ENCODE measurements at places on chromosomes 2 and 18.

DNA sequence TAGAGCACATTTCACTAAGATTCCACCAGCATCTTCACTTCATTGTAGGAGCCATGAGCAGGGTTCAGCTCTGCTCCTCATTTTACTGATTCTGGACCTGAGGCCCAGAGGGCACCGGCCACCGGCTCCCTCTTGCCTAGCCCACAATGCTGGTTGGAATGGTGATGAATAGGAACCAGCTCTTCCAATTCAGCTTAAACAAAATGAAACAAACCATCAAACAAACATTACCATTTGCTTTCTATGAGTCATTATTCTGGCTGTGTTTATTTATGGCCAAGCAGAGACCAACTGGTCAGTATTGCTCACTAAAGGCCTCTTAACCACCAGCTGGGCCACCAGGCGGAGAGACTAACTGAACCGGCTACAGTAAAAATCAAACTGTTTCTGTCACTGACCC, 176.7 kb downstream of the MTX2 start:
- no peak for DNase-seq

DNA sequence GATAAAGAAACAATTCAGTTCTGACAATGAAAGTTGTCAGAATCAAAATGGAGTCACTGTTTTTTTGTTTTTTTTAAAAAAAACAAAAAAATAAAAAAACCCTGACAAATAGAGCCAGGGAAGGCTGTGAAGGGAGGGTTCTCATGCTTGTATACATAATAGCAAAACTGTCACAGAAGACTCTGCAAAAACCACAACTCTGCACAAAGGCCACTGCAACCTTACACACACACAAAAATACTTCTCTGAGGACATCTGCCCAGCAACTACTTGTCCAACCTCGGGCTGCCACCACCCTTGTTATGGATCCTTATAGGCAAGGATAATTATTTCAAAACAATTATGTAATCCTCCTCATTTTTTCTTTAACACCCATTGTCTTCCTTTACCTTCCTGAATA, 41.9 kb upstream of the C2orf66 start:
- DNase-seq: no peak

GRCh38 chr2:65710779-65711295, 278.4 kb upstream of the SPRED2 start:
- DNase-seq: no peak

DNA sequence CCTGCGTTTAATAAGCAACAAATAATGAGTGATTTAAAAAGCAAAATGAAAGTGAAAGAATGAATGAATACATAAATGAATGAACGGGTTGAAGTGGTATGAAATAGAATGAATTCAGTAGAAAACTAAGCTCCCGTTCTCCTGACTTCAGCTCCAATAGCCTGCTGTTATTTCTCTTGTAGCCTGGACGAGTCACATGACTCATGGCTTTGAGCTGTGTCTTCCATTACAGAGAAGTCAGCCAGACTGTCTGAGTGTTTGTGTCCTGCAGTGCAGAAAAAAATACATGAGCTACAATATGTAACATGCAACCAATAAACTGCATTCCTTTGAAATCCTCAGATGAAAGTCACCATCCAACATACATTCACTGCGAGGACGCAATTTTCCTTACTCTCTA, 21.2 kb downstream of the SCG2 start:
- DNase-seq: no peak

DNA sequence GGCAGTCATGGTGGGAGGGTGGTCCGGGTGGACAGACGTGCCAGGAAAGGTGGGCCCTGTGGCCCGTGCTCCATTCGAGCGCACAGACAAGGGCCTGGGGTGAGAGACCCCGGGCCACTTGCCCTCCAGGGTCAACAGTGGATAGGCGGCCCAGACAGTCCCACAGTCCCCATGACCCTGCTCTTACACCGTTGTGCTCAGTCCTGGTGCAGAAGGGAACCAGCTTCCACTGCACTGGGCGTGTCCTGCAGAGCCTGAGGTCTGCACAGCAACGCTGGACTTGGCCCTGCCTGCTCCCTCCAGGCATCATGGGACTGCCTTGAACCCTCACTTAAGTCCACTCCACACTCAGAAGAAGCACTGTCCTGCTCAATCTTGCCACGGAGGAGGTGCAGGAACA, 52.0 kb downstream of the PXDN start:
- DNase-seq: no peak

GRCh38 chr18:47390410-47391024, 139.1 kb upstream of the SKOR2 start:
- DNase-seq: no peak

- DNase-seq: no peak
Observed at GRCh38 chr2:181235683-181236459, 221.3 kb upstream of the ITGA4 start.

GRCh38 chr2:49988276-49988675, 834.0 kb upstream of the FSHR start:
- no peak for DNase-seq

GRCh38 chr2:198053148-198053547, 248.8 kb downstream of the PLCL1 start:
- DNase-seq: no peak

GRCh38 chr2:148616662-148617061, 27.9 kb upstream of the EPC2 start:
- DNase-seq: no peak

DNA sequence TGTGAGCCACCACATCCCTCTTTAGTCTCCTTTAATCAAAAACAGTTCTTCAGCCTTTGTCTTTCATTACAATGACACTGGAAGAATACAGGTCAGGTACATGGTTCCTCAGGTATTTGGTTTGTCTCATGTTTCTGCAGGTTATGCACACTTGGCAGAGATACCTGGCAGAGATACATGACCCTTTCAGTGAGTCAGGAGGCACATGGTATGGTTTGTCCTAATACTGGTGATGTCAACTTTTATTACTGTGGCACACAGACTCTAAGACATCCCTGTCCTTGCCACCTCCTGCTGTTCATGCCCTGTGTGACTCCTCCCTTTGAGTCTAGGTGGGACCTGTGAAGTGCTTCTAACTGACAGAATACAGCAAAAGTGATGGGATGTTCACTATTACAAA, 58.4 kb downstream of the SPIRE1 start:
- DNase-seq: no peak

GRCh38 chr2:223315813-223316212, 263.8 kb downstream of the KCNE4 start:
- DNase-seq: no peak

- DNase-seq: no peak
Observed at GRCh38 chr18:73942081-73942625, 205.5 kb downstream of the FBXO15 start.

GRCh38 chr2:88179228-88179679, 9.1 kb downstream of the THNSL2 start:
- DNase-seq: no peak

DNA sequence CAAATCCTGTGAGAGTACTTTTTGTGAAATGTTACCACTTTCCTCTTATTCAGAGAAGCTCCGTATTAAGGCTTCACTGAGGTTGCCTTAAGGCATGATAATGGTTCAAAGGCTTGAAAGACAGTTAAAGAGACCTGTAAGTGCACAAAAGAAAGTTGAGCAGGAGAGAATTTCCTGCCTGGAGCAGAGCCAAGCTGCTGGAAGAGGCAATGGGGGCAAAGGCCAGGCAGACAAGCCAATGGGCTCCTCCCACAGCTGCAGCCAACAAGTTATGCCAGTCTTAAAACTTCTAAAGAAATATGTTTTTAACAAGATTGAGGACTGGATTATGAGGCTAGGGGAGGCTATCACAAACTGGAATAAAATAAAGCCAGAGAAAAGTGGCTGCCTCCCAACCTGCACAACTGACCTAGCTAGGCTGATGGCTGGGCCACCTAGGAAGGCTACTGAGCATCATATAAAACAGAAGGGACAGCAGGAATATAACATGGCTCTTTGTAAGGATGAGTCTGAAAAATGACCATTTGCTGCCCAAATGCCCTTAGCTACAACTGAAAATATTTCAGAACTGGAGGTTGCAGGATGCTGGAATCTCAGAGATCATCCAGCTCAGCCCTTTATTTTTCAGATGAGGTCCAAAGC, 2.1 kb downstream of the IL1B start:
- DNase-seq: no peak

- no peak for DNase-seq
Observed at GRCh38 chr2:71683070-71683469, 229.7 kb downstream of the DYSF start.

DNA sequence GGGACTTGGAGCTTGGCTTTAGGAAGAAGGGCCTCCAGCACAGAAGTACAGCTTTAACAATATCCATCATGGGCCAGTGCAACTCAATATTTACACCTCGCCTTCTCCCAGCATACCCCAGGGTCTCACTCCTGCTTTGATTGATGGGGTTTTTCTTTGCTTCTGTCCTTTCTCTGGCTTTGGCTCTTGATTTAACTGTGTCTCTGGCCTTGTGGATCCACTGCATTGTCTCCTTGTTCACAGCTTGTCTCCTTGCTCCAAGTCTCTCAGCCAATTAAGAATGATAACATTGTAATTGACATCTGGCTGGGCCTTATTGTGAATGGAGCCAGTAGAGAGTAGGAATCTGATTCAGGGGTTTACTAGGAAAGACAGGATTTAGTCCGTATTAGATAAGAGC, 1019.5 kb downstream of the TMEM182 start:
- DNase-seq: no peak

DNA sequence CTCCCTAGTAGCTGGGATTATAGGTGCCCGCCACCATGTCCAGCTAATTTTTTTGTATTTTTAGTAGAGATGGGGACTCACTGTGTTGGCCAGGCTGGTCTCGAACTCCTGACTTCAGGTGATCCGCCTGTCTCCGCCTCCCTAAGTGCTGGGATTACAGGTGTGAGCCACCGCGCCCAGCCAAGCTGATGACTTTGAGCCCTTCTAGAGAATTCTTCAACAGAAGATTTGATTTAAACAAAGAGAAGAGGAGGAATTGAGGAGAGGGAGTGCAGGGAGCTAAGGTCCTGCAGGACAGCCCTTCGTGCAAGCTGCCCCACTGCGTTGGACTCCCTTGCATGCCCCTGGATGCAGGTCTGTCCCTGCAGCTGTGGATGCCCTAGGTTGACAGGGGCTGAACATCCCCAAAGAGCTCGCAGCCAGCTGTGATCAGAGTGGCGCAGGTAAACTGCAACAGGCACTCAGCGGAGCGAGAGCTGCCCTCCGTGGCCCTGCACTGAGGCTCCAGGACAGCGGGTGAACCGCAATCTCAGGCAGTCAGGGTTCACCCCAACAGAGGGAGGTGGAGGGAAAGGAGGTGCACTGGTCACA, 13.7 kb downstream of the ADRA2B start:
- no peak for DNase-seq

DNA sequence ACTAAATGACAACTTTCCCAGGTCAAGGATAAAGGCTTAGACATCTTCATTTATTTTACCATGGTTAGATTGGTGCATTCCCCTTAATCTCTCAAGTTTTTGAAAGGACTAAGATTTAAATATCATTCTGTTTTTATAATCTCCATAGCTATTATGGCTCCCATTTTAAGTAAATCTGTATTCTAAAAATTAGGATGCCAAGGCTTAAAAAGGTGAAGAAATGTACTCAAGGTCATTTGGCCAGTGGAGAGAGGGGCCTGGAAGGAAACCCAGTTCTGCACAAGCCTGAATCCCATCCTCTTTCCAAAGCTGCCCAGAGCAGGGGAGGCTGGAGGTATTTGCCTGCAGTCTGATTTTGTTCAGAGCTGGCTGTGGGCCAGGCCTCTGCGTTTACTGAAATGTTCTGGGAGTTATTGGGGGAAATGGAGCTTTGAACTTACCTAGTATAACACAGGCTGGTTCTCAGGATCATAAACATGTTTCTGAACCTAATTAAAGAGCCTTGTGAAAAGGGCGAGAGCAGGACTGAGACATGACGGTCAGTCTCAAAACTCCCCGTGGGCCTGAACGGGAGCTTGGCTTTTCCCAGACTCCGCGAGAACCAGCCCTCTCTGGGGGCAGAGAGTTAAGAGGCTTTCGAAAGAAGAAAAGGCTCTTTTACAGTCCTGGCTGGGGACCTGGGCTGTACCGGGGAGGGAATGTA, 85.6 kb downstream of the DDX1 start:
- DNase-seq: no peak

- DNase-seq: no peak
Observed at GRCh38 chr2:75614162-75614651, 32.4 kb upstream of the MRPL19 start.

DNA sequence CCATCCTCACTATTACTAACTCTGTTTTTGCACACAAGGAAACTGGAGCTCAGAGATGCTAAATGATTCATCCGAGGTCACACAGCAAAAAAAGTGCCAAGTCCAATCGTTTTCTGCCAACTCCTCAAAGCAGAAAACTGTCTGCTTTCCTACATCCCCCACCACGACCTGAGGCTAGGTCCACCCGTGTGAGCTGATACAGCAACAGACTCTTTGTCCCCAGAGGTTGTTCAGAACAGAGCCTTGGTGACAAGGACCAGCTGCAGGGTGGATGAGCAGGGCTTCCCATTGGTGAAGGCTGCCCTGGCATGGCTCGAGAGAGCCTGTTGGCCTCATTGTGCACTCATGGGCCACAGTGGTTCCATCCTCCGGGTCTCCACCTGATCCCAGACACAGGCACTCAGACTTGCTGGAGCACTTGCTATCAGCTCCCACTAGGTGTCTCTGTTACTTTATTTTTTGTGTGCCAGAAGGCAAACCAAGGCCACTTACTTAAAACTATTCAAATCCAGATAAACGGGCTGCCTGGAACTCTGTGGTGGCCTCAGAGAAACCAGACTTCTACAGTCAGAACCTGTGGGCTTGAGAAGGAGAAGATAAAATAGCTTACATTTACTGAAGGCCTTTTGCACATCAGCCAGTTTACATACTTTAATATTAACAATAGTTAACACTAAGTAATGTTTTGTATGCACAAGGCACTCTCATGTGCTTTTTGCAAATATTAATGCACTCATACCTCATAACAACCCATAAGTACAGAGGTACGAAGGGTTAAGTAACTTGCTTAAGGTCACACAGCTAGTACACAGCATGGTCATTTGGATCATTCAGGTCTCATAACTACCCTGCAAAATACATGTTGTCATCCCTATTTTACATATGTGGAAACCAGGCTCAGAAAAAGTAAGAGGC, 62.9 kb upstream of the CTIF start:
- DNase-seq: no peak

DNA sequence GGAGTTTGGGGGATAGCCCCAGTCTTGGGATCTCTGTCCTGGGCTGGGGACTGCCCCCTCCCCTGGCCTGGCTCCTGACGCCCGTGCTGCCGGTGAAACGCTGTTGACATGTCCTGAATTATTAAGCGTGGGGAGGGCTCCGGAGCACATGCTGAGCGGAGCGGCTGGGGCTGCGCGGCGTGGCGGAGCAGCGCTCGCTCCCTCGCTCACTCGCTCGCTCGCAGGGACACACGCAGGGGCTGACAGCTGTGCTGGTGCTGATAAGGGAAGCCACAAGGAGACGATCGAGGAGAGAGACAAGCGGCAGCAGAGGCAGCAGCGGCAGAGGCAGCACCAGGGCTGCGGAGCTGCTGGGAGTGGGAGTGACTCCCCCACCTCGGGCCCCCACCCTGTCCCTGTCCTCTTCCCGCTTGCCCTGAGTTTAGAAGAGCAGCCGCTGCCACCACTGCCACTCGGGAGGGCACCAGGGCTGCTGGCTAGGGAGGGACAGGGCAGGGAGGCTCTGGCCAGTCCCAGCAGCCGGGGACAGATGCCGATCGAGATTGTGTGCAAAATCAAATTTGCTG, at the start of gene ASIC4:
Gene ASIC4, plus strand, starts transcription at position 287 of the 566 bp plus-strand sequence. Its CDS starts 243 bp downstream, at position 530.
- DNase-seq: no peak

Measured in stimulated activated CD8-positive, alpha-beta memory T cell treated with anti-CD3 and anti-CD28 coated beads, Interleukin-2, amount 100 ng/mL, for 1 hour (primary cell).